ENCODE measurements at places on chromosomes 6 and 20.

DNA sequence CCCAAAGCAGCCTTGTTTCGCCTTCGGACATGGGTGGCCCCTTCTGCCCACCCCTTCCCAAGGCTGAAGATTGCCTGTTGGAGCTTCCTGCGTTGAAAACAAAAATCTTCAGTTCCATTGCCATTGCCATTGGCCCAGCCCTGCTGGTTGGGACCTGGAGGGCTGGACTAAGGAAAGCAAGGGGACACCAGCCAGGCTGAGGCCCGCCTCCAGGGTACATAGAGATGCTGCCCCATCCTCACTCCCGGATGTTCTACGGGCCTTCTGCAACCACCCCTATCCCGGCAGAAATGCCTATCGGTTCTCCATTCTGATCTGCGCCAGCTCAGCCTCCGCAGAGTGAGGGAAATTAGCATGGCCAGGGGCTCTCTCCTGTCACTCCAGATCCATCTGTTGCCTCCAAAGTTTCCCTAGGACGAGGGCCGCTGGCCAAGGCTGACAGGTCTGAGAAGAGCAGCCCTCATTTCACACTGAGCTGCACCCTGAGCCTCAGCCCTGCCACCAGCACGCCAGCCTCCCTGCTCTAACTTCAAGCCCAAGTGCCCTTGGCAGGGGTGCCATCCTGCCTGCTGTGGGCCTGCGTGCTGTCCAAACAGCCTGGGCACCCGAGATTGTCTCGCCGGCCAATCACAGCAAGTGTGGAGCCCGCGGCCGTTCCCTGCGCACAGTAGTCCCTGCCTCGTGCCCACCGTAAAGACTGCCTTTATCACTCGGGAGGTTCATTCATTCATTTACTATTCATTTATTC is 13.4 kb upstream of the STX16 start:
- no peak for DNase-seq

- DNase-seq, result no peak
Observed at GRCh38 chr6:64505312-64505711, 869.7 kb downstream of the PHF3 start.

- DNase-seq, result peak; percentile 17
Observed at GRCh38 chr6:89323511-89323971, 8.4 kb upstream of the GABRR2 start.

GRCh38 chr6:13635948-13636658 is 21.0 kb downstream of the NOL7 start:
- DNase-seq, result no peak

- DNase-seq, result peak; percentile 89
Observed at GRCh38 chr6:69090132-69090531, 455.1 kb downstream of the ADGRB3 start.

DNA sequence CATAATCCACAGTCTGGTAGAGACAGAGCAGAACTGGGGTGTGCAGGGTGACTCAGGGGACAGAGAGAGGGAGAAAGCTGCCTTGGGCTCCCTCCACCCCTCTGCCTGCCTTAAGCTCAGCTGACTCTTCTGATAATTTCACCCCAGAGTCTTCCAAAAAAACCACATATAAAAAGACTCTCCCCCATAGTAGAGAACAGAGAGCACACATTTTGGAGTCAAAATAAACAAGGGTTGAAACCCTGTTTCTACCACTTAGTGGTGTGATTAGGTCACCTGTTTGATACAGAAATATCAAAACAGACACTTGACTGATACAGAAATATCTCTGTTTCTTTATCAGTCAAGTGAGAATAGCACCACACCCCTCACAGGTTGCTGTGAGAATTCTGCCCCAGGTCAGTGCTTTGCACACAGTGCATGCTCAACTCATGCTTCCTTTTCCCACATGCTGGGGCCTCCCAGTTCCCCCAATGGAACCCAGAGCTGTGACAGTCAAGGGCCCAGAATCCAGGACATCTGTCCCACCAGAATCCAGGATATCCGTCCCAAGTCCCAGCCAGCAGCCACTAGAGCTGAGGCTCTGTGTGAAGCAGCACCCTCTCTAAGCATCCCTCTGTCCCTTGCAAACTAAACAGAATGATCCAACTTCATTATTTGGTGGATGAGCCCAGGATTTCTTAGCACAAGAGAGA is 1.2 kb downstream of the TREML2 start:
- no peak for DNase-seq
